Cortex of kidney (tissue), 1 donor: ENCODE measurements at places on chromosomes 4 and X.

- DNase-seq, result no peak
Measured at GRCh38 chrX:136711147-136711546, 63.2 kb downstream of the CD40LG start.

GRCh38 chrX:78140206-78140605, 756 bp upstream of the TAF9B start:
- DNase-seq, result no peak

DNA sequence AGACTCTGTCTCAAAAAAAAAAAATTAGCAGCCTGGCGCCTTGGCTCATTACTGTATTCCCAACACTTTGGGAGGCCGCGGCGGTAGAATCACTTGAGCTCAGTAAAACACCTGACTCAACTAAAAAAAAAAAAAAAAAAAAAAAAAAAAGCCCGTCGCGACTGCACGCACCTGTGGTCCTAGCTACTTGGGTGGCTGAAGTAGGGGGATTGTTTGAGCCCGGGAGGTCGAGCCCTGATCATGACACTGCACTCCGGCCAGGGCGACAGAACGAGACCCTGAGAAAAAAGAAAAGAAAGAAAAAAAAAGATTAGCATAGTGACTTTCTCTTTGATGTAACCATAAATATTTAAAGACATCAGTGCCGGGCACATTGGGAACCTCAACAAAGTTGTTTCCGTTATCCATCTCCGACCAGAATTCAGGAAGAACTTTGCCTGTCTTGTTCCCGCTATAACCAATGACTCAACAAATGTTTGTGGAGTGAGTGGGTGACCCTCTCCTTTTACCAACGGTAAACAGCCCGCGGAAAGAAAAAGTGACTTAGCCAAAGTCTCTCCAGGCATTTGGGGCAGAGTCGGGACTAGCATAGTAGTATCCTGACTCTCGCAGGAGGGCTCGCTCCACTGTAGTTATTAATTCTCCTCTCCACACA, 553 bp upstream of the MED28 start:
- DNase-seq, result no peak

GRCh38 chr4:26052663-26053541, 138.9 kb downstream of the SMIM20 start:
- DNase-seq, result no peak

DNA sequence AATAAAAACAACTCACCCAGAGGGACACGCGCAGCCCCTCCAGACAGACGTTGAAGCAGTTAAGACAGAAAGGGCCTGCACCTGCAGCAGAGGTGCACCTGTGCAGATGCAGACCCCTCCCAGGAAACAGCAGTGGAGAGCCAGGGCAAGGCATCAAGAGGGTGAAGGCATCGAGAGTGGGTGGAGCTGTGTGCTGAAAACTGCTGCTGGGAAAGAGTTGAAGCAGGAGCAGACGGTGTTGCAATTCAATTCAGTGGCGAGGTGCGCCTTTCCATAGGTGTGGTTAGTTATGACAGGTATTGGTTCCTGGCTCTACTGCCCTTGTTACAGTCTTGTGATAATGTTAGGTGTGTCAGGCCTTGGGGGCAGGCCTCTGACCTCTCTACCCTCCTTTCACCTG, 16.7 kb downstream of the LETM1 start:
- DNase-seq, result no peak

GRCh38 chr4:7238300-7238960, 46.1 kb downstream of the SORCS2 start:
- no peak for DNase-seq

- no peak for DNase-seq
Measured at GRCh38 chr4:107037199-107037584, 1.1 kb upstream of the DKK2 start.

DNA sequence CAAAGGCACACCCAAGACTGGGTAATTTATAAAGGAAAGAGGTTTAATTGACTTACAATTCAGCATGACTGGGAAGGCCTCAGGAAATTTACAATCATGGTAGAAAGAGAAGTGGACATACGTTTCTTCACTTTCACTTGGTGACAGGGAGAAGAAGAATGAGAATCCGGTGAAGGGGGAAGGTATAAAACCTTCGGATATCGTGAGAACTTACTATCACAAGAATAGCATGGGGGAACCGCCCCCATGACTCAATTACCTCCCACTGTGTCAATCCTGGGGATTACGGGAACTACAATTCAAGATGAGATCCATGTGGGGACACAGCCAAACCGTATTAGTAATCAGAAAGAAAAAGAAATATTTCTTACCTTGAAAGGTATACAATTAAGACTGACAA, 782.9 kb upstream of the HS3ST1 start:
- no peak for DNase-seq

GRCh38 chrX:35076061-35076460, 133.5 kb downstream of the FAM47B start:
- no peak for DNase-seq

DNA sequence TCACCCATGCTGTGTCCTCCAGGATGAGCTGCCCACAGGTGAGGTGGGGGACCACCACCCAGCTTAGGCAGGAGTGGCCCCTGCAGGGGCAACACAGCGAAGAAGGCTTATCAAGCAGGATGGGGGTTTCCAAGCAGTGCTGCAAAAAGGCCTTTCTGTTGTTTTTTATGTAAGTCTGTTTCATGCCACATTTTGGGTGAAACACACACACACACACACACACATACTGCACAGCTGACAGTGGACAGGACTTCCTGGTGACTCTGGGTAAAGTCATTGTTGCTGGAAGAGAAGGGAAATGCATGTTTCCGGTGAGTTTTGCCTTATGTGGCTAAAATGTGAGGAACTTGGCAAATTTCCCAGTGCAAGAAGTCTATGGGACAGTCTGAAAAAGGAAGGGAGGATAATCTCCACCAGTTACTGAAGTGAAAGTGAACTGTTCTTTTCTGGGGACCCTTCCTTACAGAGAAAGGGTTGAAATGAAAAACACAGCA, 119.2 kb downstream of the IRF2 start:
- DNase-seq, result no peak

DNA sequence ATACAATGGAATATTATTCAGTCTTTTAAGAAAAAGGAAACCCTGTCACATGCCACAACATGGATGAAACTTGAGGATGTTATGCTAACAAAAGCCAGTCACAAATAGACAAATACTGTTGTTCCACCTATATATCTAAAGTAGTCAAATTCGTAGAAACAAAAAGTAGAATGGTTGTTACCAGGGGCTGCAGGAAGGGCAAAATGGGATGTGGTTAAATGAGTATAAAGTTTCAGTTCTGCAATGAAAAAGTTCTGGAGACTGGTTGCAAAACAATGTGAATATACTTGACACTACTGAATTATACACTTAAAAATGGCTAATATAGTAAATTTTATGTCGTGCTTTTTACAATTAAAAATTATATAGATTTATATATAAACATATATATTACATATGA, 12.2 kb downstream of the SPOCK3 start:
- no peak for DNase-seq

DNA sequence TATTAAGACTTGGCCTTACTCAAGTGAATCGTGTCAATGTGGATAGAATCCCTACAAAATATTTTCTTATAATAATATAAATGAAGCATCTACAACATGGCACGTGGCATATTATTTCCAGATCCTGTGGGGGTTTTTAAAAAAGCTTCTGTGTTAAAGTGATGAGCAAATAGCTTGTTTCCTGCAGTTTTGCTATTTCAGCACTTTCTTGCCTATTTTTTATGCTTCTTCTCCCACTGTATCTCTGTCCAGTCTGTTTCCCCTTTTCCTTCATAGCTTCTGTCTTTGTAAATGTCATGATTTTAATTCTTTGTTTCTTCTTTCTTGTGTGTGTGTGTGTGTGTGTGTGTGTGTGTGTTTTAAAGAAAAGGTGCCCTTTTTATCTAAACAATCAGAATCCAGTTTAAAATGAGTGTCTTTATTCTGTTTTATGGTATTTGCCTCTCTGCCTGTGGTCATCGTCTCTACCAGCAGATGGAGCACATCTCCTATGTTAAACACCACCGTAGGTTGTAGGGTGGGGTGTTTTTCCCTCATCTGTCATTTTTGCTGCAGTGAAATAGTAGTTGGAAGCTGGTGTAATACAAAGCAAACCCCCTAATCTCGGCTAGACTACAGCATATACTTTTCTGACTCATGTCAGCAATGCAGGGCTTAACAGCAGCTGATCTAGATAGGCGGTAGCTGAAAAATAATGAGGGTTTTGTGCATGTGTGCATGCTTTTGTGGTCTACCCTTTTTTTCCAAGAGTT, 33.1 kb downstream of the FTHL17 start:
- DNase-seq, result no peak

DNA sequence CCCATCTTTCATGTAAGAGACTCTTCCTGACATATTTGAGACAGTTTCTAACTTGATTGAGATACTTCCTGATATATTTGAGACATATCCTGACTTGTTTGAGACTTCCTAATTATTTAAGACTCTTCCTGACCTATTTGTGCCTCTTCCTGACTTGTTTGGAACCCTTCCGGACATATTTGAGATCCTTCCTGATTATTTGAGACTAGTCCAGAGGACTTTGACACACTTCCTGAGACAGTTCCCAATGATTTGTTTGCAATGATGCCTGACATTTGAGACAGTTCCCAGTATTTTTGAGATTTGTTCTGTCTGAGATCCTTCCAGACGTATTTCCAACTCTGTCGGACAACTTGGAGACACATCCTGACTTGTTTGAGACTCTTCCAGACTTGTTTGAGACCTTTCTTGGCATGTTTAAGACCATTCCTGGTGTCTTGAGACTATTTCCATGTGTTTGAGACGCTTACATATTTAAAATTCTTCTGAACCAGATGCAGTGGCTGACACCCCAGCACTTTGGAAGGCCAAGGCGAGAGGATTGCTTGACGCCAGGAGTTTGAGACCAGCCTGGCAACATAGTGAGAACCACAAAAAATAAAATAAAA, 118.9 kb upstream of the USP9X start:
- DNase-seq, result no peak

DNA sequence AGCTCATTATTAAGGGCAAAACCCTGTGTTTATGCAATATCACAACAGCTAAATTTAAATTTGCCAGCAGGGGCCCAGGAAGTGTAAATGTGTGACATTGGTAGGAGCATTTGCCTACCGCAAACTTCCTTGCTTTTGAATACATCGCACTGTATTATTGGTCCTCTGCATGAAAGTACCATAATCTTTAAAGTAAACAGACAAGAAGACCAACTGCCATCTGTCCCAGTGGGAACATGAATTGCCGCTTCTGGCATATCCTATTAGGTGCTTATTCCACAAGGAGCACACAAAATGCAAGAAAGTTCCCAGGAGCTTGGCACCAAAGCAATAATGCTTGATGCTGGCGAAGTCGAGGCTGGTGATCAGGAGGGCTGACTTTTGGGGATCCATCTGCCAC, 51.3 kb downstream of the SOD3 start:
- DNase-seq, result no peak

GRCh38 chr4:8393593-8394038, 46.9 kb downstream of the ACOX3 start:
- no peak for DNase-seq

GRCh38 chrX:132267392-132267791, 48.1 kb upstream of the RAP2C start:
- DNase-seq, result no peak

DNA sequence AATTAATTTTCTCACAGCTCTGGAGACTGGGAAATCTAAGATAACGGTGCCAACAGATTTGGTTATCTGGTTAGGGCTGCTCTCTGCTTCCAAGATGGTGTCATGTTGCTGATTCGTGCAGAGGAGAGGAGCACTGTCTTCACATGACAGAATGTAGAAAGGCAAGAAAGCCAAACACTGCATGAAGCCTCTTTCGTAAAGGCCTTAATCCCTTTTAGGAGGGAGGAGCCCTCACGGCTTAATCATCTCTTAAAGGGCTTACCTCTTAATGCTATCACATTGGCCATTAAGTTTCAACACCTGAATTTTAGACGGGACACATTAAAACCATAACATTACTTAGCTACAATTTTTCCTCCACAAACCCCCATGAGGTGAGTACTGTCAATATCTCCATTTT, 174.1 kb downstream of the COX18 start:
- no peak for DNase-seq

- DNase-seq, result no peak
Measured at GRCh38 chr4:67632492-67632891, 68.5 kb downstream of the UBA6 start.

GRCh38 chr4:38979511-38980230, 52.5 kb downstream of the TMEM156 start:
- no peak for DNase-seq

GRCh38 chr4:157080605-157081004, 4.7 kb downstream of the GLRB start:
- no peak for DNase-seq

GRCh38 chr4:175810073-175810730, 1.9 kb downstream of the GPM6A start:
- DNase-seq, result no peak

DNA sequence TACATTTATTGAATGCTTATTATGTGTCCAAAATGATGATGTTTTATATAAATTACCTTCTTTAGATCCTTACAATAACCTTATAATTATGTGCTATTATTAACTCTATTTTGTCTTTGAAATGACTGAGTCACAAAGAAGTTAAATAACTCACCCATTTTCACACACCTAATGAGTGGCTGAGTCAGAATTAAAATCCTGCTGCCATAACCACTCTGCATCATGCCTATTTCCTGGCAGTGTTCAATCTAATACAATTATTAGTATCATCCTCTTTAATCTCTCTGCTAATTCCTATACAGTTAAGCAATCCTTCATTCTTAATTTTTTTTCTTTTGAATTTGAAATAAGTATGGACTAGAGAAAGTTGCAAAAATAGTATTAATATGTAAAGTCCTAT, 342.9 kb downstream of the CFAP299 start:
- DNase-seq, result no peak

DNA sequence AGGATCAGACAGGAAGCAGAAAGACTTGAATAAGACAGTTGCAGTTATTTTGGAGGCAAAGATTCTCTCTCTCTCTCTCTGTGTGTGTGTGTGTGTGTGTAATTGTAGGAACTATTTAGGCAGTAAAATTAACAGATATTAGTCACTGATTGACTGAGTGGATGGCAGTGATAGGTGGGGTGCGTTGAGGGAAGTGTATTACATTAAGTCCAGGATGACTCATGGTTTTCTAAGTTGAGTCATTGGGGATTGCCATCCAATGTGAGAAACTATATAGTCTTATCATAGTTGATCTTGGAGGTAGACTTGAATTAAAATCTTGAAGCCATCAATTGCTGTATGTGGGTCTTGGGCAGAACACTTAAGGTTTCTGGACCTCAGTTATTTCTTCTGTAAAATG, 75.4 kb downstream of the AR start:
- DNase-seq, result no peak

DNA sequence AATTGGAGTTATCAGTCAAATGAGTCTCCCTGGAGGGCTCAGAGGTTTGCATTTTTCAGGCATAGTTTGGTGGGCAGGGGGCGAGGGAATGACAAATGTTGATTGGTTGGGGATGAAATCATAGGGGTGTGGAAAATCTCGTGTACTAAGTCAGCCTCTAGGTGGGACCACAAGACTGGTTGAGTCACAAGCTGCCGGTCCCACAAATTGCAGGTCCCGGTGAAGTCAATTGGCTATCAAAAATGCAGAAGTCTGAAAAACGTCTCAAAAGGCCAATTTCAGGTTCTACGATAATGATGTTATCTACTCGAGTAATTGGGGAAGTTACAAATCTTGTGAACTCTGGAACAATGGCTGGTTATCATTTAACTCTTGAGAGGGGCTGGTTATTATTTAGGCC, 98.8 kb upstream of the DHX15 start:
- DNase-seq, result no peak

- no peak for DNase-seq
Measured at GRCh38 chrX:20461002-20461401, 194.3 kb upstream of the RPS6KA3 start.

GRCh38 chr4:121236353-121237068, 72.4 kb upstream of the TNIP3 start:
- DNase-seq, result no peak
